Mesothelial cell of epicardium (in vitro differentiated cells): ENCODE measurements at places on chromosomes 11 and 22. TPM values are rescaled to one million over a fixed set of nuclear protein-coding genes. Genes with fewer than 3 reads are reported as not detected.

CSKMT gene
- total RNA-seq = 17.1 to 20.6 TPM (median 18.7 TPM) in 3 replicates

- no peak for DNase-seq
Observed at GRCh38 chr11:19577391-19577975, 135.2 kb upstream of the NAV2 start.

ROBO4 gene
- not detected in 3 replicates for total RNA-seq

GRCh38 chr22:42397332-42398249 lies 34.6 kb downstream of the NFAM1 start:
- DNase-seq = no peak

GRCh38 chr11:67464411-67465188 lies 4.5 kb downstream of the TMEM134 start:
- peak; percentile 85 for DNase-seq

- DNase-seq = no peak
Observed at GRCh38 chr22:29269731-29270474, 1.8 kb downstream of the EWSR1 start.

- no peak for DNase-seq
Observed at GRCh38 chr22:42865536-42865935, 8.5 kb upstream of the ARFGAP3 start.

DNA sequence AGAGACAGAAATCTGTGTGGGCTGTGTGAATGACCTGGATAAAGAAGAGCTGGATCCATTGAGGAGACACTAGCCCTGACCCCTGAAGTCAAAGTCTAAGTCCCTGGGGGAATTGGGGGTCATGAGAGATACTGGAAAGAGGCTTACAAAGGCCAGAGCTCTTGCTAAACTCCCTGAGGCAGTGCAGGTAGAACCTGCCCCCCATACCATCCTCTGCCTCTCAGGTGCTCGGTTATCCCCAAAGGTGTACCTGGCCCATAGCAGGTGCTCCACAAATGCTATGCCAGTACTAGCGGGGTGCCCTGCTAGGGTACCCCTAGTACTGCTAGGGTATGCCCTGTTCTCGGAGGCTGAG lies 19.1 kb upstream of the SCARF2 start:
- DNase-seq = no peak

DNA sequence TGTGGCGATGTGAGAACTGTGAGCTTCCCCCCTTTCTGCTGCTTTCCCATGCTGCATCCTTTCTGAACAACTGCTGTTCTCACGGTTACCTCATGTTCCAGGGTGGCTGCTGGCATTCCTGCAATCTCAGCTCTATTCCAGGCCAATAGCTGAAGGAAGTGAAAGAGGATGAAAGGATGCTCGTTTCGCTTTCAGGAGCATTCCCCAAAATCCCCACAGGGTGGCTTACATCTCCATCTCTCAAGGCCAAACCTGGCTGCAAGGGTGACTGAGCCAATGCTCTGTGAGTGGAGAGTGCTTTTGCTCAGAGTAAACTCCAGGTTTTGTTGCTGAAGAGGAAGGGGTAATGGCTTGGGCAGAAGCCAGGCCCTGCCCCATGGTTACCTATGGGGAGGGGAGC lies 848.2 kb downstream of the BRD1 start:
- DNase-seq = no peak

GRCh38 chr22:26751217-26751616 lies 93.8 kb downstream of the MIAT start:
- DNase-seq = no peak

SYT13 gene
- total RNA-seq = 6.8 to 9.0 TPM (median 8.1 TPM) in 3 replicates

- no peak for DNase-seq
Observed at GRCh38 chr11:27460158-27460978, 12.2 kb downstream of the LGR4 start.

DNA sequence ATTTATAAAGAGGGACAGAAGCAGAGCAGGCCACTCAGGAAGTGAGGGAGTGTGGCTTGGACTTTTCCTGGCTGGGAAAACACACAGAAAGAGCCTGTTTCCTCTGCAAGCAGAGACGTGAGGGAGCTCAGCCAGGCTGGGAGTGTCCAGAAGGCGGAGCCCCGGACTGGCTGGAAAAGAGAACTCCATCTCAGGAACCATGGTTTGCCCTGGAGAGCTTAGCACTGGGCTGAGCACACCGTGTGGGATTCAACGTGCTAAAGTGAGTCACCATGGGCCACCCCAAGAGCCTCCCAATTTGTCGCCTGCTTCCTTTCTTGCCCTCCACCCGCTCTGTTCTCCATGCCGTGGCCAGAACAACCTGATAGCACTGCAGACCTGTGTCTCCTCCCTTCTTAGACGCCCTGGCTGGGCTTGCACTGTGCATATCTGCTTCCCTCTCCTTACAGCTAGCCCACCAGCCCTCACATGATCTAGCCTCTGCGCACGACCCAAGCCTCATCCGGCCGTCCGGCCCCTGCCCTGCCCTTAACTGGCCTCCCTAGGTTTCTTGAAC lies 51.8 kb downstream of the GALNT18 start:
- DNase-seq = no peak

TNNT3 gene
- 15.2 to 19.0 TPM (median 18.0 TPM) in 3 replicates for total RNA-seq

DNA sequence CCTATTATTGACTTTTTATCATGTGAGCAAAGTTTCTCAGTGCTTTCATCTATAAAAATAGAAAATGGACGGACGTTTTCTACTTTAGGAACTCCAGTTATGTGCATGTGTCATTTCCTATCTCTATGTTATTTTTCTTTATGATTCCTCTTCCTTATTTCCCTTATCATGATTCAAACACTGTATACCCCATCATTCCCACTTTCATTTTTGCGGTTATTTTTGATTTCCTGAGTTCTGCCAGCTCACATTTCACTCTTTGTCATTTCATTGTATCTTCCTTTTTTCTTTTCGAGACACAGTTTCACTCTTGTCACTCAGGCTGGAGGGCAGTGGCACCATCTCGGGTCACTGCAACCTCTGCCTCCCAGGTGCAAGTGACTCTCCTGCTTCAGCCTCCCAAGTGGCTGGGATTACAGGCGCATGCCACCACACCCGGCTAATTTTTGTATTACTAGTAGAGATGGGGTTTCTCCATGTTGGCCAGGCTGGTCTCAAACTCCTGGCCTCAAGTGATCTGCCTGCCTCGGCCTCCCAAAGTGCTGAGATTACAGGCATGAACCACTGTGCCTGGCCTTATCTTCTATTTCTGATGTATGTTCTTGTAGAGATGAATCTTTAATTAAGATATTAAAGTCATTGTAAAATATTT lies 21.5 kb downstream of the C11orf58 start:
- no peak for DNase-seq

GLYAT gene
- total RNA-seq = not detected in 3 replicates

GRCh38 chr11:95108159-95108611 lies 18.5 kb downstream of the ENDOD1 start:
- no peak for DNase-seq

TSPAN18 gene
- total RNA-seq = 45.4 to 51.3 TPM (median 47.4 TPM) in 3 replicates

- no peak for DNase-seq
Observed at GRCh38 chr22:28053896-28054818, 135.1 kb upstream of the PITPNB start.

GRCh38 chr11:69893631-69894030 lies 74.4 kb upstream of the FGF3 start:
- DNase-seq = no peak

GGTLC3 gene
- not detected in 3 replicates for total RNA-seq

ARHGAP20 gene
- 8.4 to 9.0 TPM (median 8.9 TPM) in 3 replicates for total RNA-seq

GPR83 gene
- 0.09 to 0.18 TPM (median 0.11 TPM) in 3 replicates for total RNA-seq

DNA sequence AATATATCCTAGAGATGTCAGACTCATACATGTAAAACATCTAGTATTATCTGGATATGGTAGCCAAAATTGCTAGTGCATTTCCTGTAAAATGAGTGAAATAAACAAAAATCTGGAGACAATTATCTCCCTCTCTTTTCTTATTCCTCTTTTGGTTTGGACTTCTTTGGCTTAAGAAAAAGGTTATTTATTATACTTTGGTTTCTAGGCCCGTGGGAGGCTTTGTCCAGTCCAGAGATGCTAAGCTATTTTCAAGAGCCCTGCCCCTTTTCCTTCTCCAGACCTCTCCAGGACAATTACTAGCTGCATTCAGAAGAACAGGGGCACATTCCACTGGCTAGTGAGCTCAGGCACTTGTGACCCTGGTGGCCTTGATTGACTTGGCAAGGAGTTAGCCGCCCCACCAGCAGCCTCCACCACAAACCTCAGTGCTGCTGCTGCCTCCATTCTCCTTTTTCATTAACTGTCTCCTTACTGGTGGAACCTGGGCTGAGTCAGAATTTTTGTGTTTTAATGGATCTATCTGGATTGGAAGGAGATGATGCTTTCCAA lies 747.3 kb upstream of the TENM4 start:
- no peak for DNase-seq

DNA sequence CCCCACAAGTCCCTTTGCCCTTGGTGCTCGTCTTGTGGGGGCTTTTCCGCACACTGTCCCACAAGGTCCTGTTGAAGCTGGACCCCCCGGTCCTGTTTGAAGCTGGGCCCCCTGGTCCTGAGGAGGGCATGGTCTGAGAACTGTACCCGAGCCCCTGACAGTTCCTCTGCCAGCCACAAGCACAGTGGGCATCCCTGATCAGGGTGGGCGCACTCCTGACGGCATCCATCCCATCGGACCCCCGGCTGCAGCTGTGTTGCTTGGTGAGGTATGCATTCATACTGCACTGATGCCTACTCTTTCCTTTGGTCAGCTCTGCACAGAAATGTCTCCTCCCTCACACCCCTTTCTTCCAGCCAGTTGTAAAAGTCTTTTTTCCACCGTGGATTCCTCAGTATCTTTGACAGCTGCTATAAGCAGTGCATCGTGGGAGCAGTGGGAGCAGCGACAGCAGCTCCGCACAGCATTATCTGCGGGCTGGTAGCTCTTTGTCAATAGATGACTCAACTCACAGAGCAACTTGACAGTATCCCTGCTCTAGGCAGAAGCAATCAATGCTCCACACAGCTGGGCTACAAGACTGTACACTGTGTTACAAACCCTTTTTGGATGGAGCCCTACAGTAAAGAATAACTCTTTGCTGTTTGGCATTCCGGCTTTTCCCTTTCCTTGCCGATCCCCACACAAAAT lies 1030.8 kb upstream of the CCDC90B start:
- no peak for DNase-seq

DNA sequence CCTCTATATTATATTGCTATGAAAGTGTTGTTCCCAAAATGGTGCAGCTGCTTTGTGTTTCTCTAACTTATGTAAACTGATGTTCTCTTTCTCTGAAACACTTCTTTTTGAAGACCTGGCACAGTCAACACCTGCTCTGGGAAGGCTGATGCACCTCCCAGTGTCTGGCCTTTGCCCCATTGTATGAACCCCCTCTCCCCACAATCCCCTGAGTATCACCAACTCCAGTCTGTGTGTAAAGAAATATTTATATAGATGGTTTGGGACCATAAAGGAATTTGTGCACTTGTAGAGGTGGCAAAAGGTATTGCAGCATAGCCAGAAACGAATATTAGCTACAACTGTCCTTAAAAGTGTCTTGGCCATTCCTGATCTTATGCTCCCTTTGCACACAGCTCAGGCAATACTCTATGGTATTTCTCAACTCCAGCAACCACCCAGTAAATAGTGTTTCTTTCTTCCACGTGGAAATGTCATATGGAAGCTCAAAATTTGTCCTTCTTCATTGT lies 365.2 kb upstream of the DDI1 start:
- DNase-seq = no peak

DNA sequence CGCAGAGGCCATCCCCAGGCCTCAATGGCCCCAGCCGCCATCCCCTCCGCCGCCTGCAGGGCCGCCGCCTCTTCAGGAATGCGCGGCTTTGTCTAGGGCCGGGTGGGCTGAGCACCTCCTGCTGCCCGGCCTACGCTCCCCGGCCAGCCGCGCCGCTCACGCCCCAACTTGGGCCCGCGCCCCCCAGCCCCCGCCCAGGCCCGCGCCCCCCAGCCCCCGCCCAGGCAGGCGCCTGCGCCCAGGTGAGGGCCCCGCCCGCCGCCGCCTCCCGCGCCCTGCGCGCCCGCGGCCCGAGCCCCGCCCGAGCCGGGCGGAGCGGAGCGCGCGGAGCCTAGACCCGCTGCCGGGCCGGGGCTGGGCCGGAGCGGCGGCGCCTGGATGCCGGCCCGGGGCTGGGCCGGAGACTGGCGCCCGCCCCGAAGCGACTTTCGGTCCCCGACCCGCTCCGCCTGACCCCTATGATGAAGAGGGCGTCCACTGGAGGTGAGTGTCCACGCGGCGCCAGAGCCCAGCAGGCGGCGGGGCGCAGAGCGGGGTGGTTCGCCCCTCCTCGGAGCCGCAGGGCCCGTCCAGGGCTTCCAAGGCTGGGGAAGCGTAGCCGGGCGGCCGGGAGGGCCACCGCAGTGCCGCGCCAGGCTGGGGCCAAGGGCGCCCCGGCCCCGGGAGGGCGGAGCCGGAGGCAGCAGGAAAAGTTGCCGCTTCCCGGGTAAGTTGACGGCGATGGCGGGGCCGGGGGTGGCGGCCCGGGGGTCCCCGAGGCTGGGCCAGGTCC lies 34.3 kb upstream of the PRODH start:
- DNase-seq = no peak

DNA sequence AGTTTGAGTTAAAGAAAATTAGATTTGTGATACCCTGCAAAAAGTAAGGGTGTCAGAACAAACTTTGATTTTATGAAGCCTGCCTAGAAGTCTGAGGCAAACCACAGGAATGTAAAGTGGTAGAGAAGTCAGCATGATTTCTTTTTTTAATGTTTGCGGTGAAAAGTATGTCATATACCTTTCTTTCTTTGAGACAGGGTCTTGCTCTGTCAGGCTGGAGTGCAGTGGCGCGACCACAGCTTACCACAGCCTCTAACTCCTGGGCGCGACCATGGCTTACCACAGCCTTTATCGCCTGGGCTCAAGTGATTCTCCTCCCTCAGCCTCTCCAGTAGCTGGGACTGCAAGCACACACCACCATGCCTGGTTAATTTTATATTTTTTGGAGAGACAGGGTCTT lies 4.7 kb downstream of the API5 start:
- DNase-seq = no peak

- no peak for DNase-seq
Observed at GRCh38 chr22:24404561-24405275, 22.7 kb upstream of the ADORA2A start.

DNA sequence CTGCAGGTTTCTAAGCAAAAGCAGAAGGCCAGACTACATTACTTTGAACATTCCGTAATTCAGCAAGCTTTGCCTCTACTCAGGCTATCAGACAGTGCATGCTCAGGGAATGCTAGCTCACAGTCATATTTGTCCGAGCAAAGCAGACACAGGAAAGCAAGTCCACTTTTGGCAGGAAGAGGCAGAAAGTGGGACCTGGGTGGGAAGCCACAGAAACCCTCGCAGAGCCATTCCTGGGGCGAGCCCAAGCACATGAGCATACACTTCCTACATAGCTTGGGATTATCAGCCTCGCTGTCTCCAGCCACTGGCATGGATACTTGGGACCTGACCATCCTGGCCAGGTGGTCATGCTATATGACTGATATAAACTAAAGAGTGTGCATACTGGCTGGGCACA lies 113.3 kb downstream of the TRIM29 start:
- DNase-seq = peak; percentile 20

HEPHL1 gene
- not detected in 3 replicates for total RNA-seq

DNA sequence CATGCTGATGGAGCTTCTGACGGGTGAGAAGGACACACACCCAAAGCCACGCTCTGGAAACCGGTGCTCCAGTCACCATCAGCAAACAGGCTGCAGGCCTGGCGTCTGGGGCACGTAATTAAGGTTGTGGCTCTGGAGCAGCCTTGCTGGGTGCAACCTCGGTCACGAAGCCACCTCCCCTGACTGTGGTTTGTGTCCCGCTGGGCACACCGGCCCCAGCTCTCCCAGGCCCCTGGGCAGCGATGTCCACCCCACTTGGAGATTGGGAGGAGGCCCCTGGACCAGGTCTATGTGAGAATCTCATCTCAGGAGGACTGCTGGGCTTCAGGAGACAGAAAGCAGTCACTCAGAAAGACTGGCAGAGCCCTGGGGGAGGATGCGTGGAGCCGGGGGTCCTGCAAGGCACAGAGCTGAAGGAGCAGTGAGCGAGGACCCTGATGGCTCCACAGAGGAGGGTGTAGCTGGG lies 631.6 kb downstream of the BRD1 start:
- no peak for DNase-seq

PNPLA5 gene
- not detected in 3 replicates for total RNA-seq
